Fibroblast of skin of right biceps (primary cell): ENCODE measurements at places on chromosomes 5 and 9.
A peak's percentile ranks its signal among the peaks of the same experiment; 100 is the strongest.

DNA sequence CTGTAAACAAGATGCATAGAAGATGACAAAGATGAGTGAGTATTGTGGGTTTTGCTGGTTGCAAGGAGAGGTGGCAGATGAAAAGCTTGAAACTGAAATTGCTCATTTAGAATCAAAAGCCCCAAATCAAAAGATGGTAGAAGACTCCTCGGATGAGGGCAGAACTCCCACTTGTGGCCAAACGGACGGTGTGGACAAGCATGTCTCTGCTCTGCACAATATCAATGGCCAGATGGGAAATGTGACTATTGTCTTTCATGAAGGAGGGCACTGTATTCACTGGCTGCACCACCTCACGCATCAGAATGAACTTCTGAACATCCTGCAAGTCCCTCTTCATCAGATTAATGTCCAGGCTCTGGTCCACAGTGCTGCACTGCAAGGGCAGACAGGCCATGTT lies 541.7 kb downstream of the MTRR start:
- no peak for DNase-seq

DNA sequence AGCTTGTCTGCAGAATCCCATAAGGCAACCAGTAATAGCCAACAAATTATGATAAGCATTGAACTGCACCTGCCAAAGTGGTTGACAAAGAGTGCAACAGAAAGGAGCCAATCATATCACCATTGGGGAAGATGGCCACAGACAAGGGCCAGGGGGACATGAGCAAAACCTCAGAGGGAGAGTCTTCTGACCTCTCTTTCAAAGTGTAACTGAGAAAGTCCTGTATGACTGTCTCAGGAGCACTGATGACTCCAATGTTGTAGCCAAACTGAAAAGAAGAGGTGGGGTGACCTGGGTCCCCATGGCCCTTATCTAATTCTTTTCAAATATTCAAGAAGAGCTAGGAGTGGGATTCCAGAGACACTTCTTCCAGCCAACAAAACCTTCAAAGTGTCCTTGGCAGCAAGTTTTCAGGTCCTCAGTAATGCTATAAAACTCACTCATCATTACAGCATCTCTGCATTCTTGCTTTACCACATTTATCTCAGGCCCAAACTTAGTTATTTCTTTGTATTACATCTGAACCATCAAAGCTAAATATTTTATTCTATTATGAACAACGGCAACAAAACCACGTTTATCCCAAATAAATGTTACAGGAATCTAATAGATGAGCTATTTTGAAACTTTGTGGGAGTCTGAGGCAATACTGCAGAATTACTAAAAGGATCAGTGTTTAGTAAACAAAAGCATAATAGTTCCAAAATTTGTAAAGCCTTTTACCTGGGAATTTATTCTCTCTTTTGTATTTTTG lies 24.4 kb downstream of the FBLL1 start:
- DNase-seq = no peak

- peak; percentile 24 for DNase-seq
Measured at GRCh38 chr9:90141723-90142122, 500.9 kb downstream of the DIRAS2 start.

DNA sequence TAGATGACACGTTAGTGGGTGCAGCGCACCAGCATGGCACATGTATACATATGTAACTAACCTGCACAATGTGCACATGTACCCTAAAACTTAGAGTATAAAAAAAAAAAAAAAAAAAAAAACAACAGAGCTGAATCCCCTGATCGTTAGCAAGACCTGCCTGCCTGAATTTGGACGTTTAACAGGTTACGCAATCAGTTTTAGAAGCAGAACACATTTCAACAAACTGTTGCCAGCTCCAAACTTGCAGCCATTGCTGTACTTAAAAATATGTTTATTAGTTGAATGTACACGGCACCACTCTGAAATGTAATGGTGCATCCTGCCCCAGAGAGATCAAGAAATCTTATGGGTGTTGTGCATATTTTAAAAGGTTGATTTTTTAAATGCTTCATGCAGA lies 680.0 kb downstream of the TLE4 start:
- no peak for DNase-seq

GRCh38 chr9:134872482-134873231 lies 8.0 kb upstream of the FCN2 start:
- DNase-seq = no peak

GRCh38 chr9:129694243-129694646 lies 28.8 kb downstream of the PRRX2 start:
- no peak for DNase-seq

GRCh38 chr5:173744551-173744950 lies 128.1 kb upstream of the BOD1 start:
- no peak for DNase-seq

GRCh38 chr9:105242557-105242956 lies 1.9 kb upstream of the SLC44A1 start:
- no peak for DNase-seq

DNA sequence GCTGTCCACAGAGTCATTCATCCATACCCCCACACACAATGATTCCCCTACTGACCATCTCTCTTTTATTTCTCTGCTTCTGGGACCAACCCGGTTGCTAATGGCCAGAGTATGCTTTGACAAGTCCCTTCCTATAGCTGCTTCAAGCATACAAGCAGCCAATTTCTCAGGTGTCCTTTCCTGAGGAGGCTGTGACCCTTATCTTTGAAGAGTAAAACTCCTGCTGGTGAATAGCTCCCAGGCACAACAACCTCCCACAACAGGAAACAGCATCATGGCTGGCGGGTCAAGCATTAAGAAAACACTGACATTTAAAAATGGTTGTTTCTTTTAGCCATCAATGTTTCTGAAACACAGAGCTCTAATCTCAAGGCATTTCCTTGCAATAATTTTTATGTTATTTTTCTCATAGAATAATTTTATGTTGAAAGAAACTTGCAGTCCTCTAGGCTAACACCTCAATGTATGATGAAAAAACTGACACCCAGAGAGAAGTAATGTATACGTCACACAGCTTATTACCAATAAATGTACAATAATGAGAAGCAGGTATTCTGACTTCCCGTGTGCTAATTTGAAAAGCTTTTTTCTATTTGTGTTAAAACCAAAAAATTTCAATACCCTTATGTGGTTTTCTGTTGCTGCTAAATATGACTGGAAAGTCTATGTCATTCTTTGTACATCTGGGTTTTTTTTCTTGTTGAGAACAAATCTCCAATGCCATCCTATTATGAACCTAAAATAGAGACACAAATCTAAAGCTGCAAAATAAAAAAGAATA lies 7.5 kb upstream of the PAM start:
- DNase-seq = no peak

DNA sequence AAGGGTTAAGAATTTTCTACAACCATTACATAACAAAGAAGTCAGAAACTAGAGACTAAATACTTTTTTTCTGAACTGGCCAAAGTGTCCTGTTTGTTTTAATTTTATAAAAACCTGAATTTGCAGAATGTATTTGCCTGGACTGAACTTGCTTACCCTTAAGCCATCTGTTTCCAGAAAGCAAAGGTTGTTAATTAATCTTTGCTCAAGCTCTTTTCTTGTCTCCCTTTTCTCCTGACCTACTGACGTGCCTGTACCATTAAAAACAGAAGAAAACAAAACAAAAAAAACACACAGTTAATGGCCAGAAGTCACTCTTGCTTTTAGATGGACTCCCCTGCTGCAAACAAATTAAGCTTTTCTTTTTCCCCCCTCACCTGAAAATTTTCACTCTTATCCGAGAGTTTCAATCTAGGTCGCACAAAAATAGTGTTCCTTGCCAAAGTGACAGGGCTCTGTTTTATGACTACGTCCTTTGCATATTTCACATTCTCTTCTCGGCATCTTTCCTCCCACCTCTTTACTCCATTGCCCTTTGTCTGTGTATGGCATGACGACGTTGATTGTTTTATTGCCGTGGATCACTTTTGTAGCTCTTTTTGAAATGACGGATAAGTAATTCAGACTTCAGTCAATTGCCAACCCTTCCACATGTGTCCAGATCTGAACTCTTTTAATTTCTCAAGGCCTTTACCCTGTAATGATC lies 333.8 kb upstream of the GRIN3A start:
- DNase-seq = no peak

DNA sequence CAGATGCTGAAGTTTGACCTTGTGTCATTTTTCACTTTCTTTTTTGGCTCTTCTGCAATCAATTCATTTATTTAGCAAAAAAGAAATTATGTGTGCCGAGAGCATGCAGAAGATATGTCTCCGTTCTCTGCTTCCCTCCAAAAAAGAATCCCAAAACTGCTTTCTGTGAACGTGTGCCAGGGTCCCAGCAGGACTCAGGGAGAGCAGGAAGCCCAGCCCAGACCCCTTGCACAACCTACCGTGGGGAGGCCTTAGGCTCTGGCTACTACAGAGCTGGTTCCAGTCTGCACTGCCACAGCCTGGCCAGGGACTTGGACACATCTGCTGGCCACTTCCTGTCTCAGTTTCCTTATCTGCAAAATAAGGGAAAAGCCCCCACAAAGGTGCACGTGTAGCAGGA lies 2.4 kb downstream of the FGFR4 start:
- no peak for DNase-seq

DNA sequence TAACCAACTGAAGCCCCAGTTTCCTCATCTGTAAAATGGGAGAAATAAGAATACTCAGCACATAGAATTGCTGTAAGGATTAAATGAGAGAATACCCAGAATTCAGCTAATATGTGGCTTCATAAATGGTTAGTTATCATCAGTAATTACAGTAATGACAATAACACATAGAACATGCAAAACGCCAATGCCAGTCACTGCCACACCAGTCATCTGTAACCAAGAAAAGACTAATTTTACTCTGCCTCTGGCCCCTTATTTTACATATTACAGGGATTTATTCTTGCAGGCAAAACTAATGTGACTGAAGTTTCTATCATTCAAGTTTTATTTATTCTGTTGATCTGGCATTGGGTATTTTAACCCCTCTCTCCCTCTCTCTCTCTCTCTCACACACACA lies 46.5 kb downstream of the EBF1 start:
- no peak for DNase-seq

DNA sequence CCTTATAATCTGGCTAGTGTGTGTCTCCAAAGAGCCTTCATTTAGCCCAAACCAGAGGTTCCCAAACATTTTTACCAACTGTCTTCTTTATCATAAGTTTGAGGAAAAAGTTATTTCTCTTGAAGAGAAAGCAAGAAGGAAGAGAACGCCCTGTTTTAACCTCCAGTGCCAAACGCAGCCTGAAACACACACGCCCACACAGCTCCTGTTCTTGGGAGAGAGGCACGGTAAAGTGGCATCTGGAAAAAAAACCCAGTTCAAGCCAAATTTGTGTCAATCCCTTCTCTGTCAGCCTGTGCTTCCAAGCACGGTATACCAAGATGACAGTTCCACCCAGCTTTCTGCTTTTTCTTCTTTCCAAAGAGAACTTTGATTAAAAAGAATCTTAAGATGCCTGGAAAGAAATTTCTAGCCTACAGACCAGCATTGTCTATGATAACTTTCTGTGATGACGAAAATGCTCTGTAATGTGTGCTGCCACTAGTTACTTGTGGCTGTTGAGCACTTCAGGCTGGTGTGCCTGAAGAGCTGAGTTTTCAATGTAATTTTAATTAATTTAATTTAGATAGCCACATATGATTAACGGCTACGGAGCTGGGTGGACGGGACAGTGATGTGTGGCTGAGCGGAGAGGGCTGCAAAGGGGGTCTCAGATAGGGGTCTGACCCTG lies 62.3 kb downstream of the ACER2 start:
- no peak for DNase-seq

DNA sequence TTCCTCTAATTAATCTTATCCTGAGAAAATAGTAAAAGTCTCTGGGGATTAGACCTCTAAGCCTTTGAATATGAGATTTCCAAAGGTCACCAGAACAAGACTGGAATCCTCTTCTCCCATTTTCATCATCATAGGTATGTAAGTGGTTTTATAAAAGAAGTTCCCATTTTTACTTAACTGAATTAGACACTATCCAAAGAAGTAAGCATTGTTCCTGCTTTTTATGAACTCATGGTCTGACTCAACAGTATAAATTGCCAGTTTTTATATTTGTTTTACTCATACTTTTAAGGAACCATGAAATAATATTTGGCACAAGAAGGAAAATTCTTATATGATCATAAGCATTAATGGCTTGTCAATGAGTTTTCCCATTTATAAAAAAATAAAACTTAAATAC lies 167.1 kb upstream of the ADRA1B start:
- peak; percentile 69 for DNase-seq

- no peak for DNase-seq
Measured at GRCh38 chr5:169848271-169848670, 132.0 kb downstream of the INSYN2B start.

- DNase-seq = peak; percentile 99
Measured at GRCh38 chr5:175922192-175922885, 45.8 kb downstream of the THOC3 start.

DNA sequence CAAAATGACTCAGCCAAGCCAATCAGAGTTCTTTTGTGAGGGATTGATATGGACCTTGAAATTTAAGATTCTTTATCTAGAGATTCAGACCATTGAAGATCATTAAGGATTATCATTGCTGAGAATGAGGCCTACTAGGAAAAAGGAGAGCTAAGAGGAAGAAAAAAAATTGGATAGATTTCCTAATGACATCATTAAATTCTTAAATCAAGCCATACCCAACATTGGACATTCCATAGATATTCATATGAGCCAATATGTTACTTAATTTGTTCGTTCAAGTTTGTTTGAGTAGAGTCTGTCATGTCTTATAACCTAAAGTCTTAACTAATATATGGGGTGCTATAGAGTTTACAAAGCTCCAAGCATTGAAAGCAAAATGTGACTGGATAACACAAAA lies 727.9 kb upstream of the SEMA6A start:
- no peak for DNase-seq

DNA sequence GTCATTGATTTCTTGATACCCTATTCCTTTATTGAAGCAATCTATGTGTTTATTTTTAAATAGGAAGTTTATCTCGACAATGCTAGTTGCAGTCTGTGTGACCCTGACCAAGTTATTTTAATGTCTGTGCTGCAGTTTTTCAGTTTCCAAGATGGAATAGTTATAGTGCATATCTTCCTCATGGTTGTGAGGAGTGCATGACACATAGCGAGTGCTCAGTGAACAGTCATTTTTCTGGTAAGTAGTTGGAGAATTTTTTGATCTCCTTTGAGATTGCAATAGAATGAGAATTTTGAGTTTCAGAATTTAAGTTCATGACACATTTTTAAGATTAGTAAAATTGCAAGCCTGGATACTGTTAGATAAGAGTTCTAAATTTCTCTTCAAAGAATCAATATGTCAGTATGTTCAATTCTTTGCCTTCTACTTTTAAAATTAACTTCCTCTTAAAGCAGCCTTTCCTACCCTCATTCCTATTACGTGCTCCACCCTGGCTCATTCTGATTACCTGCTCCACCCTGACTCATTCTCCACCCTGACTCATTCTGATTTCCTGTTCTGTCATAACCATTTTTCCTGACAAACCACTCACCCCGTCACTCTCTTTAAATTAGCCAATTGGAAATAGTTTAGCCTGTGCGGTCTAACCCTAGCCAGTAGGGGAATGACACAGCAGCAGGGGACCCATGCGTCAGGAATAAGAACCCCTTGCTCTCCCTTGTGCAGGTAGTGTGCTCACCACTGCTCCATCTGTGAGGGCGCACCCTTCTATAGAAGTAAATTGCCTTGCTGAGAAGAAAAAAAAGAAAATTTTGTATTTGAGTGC lies 30.7 kb downstream of the SPIN1 start:
- DNase-seq = peak; percentile 39

- DNase-seq = peak; percentile 74
Measured at GRCh38 chr5:15013654-15014463, 142.3 kb upstream of the ANKH start.

GRCh38 chr9:137454597-137455358 lies 4.4 kb downstream of the NSMF start:
- DNase-seq = peak; percentile 10
